Amniotic stem cell (primary cell): ENCODE measurements at places on chromosomes 2 and 18.

DNA sequence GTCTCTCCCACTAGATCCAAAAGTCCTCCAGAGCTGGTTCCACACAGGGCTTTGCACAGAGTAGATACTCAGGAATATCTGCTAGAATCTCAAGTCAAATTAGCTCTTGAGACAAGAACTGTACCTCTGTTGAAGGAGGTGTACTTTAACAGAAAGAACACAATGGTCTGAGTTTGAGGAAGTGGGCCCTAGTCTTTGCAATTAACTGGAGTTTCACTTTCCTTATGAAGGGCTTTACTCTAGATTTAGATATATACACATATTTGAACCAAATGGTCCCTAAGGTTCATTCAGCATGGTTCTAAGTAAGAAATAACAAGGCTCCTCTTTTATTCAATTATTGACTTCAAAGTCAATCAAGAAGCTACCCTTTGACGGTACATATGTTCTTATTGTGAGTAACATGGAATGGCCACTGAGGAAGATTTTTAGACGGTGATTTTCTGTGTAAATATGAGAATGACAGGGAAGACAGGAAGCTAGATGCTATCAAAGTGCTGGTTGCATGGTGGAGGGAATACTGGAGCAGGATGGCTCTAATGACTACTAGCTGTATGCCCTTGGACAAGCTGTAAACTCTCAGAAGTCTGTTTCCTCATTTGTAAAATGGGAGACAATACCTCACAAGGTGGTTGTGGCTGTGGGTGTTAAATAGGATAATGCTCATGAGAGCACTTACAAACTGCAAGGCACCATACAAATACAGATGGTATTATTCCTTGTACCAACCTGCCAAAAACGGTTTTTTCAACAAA lies 73.5 kb upstream of the SERTAD2 start:
- DNase-seq = no peak

GRCh38 chr2:96959406-96960110 lies 26.8 kb downstream of the FAM178B start:
- DNase-seq = no peak

GRCh38 chr2:222813177-222813843 lies 47.5 kb upstream of the ACSL3 start:
- no peak for DNase-seq

DNA sequence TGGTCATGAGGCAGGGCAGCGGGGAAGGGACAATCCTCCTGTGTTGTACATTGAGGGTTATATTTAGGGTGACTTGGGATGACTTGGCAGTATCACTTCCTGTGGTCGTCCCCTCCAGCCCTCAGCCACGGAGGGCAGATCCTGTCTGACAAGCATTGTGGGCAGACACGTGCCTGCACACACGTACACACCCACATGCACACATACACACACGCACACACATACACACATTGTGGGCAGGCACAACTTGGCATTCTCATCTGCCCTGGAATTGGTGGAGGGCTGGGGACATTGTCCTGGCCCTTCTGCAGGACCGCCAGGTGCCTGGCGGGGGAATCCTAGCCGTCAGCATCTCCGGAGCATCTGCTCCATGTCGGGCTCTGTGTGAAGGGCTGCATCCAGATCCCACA lies 47.6 kb downstream of the ODC1 start:
- DNase-seq = no peak

DNA sequence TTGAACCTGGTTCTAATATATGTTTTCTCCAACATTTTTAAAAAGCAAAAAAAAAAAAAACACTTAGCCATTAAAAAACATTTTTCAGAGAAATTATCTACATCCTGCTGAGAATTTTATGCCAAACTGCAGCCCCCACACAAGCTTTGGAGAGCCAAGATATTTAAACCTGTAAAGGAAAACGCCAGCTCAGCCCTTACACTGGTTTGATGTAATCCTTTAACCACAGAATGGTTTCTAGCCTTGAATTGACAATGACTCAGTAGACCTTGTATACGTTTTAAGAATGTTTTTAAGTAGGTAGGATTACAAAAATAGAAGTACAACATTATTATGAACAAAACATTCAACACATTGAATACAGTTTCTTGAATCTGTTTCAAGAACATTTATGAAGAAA lies 113.6 kb downstream of the BABAM2 start:
- peak; percentile 33 for DNase-seq

DNA sequence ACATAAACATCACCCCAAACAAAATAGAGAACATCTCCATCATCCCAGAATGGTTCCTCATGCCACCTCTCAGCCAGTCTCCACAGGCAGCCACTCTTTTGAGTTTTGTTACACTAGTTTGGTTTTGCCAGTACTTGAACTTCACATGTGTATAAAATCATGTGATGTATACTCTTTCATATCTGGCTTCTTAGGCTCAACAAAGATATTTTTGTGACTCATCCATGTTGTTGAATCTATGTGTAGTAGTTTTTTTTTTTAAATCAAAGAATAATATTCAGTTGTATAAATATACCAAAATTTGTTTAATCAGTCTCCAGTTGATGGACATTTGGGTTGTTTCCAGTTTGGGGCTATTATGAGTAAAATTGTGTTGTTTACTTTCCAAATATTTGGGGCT lies 75.9 kb downstream of the PMS1 start:
- no peak for DNase-seq

GRCh38 chr2:1222056-1222455 lies 191.2 kb upstream of the TPO start:
- no peak for DNase-seq

DNA sequence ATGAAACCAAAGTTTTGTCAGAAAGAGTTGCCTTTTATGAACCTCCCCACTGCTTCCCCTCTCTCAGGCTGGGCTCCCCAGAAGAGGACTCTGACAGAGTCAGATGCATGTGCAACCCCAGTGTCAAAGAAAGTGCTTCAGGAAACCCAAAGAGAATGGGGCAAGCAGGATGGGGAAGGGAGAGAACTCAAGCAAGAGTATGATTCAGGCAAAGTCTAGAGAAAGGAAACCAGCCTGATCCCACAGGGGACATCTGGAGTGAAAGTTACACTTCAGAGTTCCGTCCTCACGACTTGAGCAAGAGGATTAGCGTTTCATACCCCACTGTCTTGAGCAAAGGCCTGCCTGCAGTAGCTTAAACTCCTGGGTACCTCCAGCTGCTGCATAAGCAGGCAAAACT lies 51.8 kb upstream of the EPC2 start:
- DNase-seq = no peak

GRCh38 chr2:126634273-126634861 lies 21.6 kb upstream of the GYPC start:
- no peak for DNase-seq

- DNase-seq = no peak
These were observed 184.8 kb downstream of the NCK2 start for GRCh38 chr2:105929516-105929915.

DNA sequence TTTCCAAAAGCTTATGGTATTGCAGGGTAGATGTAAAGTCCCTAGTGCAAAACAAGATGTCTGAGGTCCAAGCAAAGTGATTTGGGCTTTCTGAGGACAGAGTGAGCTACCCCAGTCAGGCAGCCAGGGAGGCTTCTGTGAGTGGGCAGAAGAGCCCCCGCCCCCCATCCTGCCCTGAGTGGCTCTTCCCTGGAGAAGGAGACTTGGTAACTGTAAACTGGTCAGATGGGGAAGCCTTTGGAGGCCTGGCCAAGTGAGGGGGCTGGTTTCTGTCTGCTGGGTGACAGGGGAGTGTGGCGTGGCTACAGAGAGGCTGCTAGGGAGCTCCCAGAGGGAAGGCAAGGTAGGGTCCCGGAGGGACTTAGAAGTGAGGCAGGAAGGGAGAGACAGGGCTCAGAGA lies 181.3 kb upstream of the HAAO start:
- DNase-seq = no peak

DNA sequence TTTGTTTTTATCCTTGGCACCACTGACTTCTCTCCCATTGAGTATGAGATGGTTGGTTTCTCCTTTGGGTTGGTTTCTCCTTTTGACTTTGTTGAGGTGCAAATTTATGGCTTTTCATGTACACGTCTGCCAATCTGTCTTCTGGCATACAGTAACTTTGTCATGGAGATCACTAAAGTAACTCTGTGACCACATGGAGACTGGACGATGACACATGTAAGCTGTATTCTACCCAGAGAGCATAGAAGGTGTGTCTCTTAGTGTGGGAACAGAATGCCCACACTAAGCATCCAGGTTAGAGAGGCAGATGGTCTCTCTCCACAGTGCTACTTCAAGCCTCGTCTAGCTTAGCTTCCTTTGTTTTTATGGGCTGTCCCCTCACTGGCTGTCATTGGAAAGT lies 897.5 kb downstream of the SUCLG1 start:
- DNase-seq = no peak
